ENCODE measurements at places on chromosomes 3 and 15.

- DNase-seq: no peak
Observed at GRCh38 chr3:85161544-85161943, 202.8 kb downstream of the CADM2 start.

DNA sequence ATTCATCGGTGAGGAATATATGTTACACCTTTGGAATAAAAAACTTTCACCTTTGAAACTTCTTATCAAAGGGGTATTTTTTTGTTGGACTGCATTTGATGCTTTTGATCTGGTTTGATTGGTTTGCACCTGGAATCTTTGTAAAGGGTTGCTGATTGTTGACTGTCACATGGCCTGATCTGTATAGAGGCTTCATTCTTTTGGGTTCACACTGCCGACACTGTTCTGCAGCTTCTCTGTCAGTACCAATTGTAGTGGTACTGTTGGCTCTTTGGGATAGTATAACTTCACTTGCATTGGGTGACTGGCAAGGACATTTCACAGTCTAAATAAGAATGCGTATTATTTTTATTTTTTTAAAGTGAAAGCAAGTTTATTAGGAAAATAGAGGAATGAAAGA, 155.7 kb downstream of the DOCK3 start:
- DNase-seq: no peak

GRCh38 chr3:2770451-2770850, 339.7 kb downstream of the IL5RA start:
- no peak for DNase-seq

- peak; percentile 57 for DNase-seq
Observed at GRCh38 chr3:42179110-42179725, 86.8 kb downstream of the CCK start.

DNA sequence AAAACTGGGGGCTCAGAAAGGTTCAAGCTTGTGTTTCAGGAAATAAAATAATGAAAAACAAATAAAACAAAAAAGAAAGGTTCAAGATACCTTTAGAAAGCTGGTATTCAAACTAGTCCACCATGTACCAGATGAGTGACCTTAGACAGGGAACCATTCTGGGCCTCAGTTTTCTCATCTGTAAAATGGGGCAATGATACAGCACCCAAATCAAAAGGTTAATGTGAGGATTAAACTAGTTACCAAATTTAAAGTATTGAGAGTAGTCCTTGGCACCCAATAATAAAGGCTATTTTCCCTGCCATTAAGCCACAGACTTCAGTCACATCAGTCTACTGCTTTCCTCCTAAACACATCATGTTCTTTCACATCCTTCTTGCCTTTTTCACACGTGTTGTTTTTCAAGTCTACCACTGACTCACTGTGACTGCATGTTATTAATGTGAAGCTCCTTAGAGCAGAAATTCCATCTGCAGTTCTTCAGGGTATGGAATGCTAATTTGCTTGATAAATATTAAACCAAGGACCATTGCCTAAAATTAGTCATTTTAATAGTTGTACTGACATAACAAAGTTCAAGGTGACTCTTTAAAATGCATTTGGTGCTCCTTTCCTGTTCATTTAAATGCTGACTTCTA, 19.9 kb downstream of the TAMM41 start:
- DNase-seq: no peak

DNA sequence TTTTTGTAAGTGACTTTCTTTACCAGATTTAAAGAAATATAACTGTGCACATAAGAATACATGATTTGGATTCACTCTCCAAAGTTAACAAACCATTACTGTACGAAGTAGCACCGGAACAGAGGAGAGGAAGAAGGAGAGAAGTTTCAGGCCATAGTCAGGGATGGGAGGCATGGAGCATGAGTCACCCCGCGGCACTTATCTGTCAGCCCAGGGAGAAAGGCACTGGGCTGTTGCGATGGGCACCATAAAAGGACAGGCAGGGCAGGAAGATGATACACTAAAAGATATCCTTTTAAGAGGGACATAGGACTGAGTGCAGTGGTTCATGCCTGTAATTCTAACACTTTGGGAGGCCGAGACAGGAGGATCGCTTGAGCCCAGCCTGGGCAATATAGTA, 37.0 kb downstream of the TTC23 start:
- DNase-seq: no peak

GRCh38 chr3:49124991-49125670, 4.5 kb upstream of the USP19 start:
- no peak for DNase-seq

DNA sequence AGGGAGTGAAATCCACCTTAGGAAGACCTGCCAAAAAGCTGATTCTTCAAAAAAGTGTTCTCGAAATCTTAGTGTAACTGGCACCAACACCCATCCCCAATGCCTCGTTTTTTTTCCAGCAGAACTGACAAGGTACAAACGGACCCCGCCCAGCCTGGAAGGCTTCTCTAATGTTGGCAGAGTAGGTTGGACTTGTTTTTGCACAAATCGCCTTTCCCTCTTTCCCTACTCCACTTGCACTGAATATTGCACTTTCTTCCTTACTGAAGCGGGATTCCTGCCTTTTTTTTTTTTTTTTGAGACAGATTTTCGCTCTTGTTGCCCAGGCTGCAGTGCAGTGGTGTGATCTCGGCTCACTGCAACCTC, 544 bp upstream of the TIMMDC1 start:
- DNase-seq: no peak

DNA sequence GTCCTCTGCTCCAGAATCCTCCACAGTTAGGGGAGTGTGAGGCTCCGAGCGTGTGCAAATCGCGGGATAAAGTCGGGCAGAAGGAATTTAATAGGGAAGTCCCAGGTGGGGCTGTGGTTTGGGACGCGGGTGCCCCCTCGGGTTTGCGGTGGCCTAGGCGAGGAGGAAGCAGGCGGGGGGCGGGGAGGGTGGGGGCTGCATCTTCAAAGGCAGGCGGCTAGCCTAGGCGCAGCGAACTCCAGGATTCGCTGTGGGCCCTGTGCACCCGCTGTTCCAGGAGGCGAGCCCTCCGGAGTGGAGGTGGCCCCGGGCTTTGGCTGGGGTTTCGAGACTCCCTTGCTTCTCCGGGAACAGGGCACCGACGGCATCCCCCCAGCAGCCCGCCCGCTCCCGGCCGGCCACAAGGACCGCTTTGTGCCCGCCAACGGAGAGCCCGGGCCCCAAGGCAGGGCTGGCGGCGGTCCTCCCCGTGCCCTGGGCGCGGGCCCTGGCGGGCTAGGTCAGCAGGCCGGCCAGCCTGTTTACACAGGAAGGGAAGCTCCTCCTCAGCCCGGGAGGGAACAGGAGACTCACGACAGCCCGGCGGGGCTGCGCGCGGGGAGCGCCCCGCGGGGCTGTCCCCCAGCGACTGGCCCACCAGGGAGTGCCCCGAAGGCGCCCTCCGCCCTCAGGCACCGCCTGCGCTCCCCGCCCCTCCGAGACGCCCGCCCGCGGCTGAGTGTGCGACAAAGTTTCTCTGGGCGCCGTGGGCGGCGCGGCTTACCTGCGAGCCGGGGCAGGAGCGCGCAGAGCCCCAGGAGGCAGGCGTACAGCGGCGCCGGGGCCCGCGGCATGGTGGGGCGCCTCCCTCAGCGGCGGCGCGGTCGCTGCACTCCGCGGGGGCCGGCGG, 753 bp downstream of the ITGB5 start:
- DNase-seq: peak; percentile 35

GRCh38 chr3:159583662-159584061, 405.0 kb upstream of the IL12A start:
- DNase-seq: no peak

GRCh38 chr3:56373386-56373785, 94.9 kb downstream of the ERC2 start:
- DNase-seq: no peak

DNA sequence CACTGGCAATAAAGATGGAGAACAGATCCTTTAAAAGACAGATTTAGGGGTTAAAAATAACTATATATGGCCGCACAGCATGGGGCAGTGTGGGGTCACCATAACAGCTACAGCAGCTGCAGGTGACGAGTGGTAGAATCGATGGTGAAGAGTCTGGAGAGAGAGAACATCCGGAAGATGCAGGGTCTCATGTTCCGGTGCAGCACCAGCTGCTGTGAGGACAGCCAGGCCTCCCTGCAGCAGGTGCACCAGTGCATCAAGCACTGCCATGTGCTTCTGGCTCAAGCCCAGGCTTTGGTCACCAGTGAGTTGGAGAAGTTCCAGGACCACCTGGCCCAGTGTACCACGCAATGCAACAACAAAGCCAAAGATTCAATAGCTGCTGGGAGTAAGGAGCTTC, 93.7 kb upstream of the IMPG2 start:
- DNase-seq: no peak

- no peak for DNase-seq
Observed at GRCh38 chr15:35383506-35383905, 162.5 kb downstream of the DPH6 start.

DNA sequence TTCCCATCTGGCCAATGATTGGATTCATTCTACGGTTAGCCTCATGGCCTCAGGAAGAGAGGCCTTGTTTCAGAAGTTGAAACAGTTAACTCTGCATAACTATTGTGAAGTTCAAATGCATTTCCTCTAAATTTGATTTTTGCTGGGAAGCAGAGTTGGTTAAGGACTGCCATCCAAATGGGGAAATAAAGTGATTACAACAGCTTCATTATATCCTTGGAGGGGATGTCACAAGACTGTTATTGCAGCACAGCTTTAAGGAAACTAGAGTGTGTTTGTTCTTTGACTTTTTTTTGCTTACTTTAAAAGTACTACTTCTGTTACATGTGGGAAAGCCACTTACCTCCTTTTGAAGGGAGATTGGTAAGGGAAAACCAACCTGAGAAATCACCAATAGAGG, 164.8 kb downstream of the AKAP13 start:
- DNase-seq: no peak

DNA sequence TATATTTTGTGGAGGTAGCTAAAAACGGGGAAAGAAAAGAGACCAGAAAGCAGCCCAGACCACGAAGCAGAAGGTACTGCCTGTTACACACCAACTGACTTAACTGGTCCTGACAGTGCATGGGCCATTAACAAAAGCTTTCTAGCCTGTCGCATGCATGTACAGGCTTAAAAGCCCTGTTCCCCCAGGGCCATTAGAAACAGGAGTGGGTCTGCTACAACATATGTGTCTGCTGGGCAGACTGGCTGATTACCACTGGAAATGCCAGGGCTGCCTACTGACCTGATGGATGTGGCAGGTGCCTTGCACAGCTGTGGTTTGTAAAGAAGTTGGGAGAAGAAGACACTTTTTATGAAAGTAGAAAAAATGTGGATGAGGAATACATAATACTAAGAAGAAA, 137.4 kb downstream of the GAP43 start:
- DNase-seq: no peak

GRCh38 chr3:66472313-66473134, 28.3 kb downstream of the LRIG1 start:
- no peak for DNase-seq

- no peak for DNase-seq
Observed at GRCh38 chr15:88805031-88805780, 2.0 kb downstream of the ACAN start.

- DNase-seq: no peak
Observed at GRCh38 chr15:77532846-77533245, 99.9 kb downstream of the LINGO1 start.

DNA sequence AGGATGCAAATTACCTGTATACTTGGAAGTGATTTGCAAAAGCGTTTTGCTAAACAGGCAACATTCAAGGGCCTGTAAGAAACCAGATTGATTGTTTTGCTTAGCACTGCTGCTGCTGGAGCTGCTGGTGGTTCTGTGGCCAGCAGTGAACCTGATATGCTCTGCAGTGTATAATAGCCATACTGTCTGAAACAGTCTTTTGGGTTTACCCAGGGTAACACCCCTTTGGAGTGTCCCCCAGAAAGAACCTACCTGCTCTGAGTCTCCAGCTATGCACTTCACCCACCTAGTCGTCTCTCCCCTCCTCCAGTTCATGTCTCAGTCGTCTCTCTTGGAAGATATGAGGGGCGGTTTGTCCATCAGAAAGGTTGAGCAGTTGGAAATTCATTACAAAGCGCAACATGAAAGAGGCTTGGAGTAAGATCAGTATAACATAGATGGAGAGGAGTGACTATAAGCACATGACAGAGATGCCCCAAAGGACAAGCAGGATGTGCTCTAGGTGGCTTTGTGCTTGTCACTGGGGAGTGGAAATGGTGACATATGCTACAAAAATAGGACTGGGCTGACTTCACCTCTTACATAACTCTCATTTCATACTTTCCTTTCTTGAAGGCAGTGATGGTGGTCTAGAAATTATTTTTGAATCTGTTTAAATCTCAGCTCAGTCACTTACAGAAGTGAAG, 3.8 kb downstream of the MKRN2 start:
- no peak for DNase-seq

GRCh38 chr3:73100741-73101559, 39.5 kb downstream of the EBLN2 start:
- DNase-seq: peak; percentile 76

GRCh38 chr3:23608650-23609049, 197.1 kb upstream of the UBE2E1 start:
- DNase-seq: no peak

GRCh38 chr3:140953028-140953960, 11.7 kb downstream of the SLC25A36 start:
- DNase-seq: peak; percentile 36

Data from HAP-1 (cell line).